SHP77 treated with DMSO at 0.1 percent for 48 hours (cell line): ENCODE measurements at places on chromosomes 16 and 17.

GRCh38 chr16:11390573-11391495 lies 45.6 kb downstream of the RMI2 start:
- no peak for DNase-seq

- no peak for DNase-seq
These were observed 49.2 kb upstream of the ITGA2B start for GRCh38 chr17:44438636-44439035.

DNA sequence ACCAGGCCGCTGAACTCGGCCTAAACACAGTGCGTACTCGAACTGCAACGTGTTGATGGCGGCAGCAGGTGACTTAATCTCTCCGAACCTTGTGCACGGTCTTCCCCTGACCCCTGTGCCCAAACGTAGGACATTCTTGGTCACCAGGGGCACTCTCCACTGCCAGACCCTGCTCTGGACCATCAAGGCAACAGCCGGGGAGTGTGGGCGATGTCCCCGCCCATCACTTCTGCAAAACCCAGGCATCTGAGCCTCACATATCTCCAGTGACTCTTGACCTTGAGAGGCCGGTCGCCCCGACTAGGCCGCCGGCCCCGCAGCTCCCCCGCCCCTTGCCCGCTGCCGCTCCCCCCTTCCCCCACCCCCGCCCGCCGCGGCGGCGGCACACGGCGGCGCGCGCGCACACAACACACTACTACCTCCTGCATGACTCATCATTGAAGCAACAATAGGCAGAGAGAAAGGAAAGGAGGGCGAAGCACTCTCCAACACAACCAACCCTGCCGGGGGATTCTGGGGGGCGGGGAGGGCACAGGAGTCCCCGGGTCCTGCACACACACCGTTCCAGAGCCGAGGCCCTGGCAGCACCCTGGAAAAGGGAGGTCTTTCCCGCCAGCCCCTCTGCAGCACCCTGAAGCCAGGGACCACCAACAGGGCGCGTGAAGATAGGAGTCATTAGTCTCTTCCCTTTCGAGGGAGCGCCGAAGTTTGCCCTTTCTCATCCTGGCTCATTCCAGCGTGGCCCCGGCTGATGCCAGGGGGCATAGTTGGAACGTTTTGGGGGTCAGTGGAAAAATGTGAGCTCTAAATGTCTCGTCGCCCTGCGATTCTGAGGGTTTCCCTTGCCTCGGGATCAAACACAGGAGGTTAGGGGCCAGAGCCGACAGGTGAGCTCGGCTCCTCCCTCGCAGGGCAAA lies 1.9 kb downstream of the MNT start:
- DNase-seq: peak; percentile 44

- no peak for DNase-seq
These were observed 50.6 kb downstream of the PLD6 start for GRCh38 chr17:17155568-17155967.

DNA sequence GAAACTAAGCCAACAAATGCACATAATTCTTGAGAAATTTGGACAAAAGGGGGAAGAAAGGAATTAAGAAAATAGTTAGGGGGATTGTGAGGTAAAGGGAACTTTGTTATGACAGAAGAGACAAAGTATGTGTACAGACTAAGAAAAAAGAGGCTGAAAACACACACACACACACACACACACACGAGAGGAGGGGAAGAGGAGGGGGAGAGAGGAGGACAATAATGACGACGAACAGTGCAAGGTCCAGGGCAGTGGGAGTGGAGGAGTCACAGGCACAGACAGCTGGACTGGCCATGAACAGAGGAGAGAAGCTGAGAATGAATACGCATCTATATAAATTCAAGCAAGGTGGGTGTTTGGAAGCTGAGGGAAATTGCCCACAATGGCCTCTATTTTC lies 44.6 kb downstream of the MARVELD3 start:
- DNase-seq: no peak

DNA sequence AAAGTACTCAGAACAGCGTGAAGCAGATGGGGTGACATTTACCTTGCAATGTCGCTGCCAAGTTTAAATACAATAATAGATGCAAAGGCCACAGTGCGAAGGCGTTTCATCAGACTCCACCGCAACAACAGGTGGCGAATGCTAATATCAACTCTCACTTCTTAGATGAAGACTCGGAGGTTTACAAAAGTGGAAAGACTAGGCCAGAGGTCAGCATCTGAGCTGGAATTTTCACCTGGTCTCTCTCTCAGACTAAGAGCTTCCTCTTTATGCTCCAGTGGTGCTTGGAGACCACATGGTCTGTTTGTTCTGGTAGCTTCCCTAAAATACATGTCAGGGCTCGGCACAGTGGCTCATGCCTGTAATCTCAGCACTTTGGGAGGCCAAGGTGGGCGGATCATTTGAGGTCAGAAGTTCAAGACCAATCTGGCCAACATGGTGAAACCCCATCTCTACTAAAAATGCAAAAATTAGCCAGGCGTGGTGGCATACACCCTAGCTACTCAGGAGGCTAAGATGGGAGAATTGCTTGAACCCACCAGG lies 169.1 kb downstream of the XYLT1 start:
- no peak for DNase-seq

DNA sequence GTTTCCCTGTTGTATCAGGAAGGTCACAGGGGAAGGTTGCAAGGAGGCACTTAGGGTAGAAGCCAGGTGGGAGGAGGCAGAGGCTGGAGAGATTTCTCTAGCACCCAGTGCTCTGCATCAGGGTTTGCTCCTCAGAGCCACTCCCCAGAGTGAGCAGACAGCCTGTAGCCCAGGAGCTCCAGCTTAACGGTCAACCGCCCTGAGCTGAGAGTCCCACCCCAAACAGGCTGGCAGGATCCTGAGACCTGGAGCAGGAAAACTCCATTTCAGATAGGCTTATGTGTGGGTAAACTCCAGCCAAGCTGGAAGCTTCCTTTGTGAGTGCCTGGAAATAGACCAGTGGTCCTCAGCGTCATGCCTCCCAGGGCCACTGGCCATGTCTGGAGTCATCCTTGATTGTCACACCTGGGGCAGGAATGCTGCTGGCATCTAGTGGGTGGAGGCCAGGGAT lies 37.9 kb downstream of the MPRIP start:
- DNase-seq: no peak

- peak; percentile 43 for DNase-seq
These were observed 11.9 kb downstream of the MT4 start for GRCh38 chr16:56576585-56577299.

DNA sequence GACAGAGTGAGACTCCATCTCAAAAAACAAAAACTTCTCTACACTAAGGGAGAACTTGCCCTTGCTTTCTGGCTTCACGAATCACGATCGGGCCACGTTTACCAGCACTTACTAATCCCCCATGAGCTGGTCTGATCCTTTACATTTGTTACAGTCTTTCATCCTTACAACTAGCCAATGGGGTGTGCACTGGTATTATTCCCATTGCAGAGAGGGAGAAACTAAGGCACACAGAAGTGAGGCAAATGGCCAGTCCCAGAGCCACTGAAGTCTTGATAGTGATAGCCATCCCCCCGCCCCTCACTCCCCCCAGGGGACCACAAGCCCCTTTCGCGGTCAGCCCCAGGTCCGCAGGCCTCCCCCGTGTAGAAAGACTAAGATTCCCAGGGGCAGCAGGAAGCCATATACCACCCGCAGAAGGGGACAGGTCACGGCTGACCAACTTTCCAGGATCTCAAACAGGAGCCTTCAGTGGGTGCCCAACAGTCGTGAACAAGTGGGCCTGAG lies 868 bp downstream of the NATD1 start:
- no peak for DNase-seq

- no peak for DNase-seq
These were observed 31.4 kb downstream of the B9D1 start for GRCh38 chr17:19331134-19331533.

DNA sequence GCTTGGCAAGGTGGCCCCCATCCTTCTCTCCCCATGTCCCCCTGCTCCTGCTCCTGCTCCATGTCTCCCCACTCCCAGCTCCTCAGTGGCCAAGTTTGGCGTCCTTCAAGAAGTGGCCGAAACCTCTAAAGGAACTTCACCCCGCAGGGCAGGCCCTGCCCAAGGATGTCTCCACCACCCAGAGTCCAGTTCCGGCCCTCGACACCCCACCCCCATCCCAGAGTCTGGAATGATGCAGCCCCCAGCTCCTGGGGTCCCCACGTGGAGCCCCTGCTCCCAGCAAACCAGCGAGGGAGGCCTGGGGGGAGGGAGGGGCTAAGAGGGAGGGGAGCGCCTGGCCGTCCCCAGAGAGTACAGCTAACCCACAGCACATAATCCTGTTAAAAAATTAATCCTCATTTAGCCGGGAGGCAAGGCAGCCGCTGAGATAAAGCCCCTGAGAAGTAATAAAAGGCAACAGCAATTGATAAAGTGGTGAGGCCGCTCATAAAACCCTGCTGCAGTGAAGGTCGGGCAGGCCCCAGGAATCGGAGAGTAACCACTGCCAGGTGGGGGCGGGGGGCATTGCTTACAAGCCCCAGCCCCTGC lies 9.9 kb upstream of the ENPP7 start:
- DNase-seq: no peak

DNA sequence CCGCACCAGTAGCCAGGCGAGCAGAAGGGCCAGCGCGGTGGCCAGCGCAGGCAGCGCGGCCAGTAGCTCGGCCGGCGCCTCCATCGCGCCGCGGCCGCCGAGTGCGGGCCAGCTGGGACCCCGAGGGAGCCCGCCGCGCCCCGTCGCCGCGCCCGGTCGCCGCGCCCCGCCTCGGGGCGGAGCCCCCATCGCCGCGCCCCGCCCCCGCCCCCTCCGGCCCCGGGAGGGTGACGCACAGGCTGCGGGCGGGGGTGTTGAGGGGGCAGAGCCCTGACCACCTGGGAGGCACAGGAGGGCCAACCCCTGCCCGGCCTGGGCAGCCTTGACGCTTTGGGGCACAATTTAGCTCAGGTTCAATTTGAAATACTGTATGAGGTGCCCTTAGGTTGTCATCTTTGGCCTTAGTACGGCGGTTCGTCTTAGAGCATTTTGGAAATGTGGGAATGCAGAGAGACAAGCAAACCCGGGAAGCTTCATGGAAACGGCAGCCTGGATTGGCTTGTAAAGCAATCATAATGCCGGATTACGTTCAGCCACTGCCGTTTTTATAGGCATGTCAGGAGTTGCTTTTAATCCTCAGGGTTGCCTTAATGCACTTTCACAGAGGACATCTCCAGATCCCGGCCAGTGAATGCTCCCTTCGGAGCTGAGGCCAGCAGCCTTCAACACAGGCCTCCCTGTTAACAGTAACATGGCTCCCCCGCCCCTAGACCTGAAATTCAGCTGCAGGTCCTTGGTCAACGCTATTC lies at the start of gene MXRA7:
TSS of gene MXRA7 (minus strand) at position 103 of the 749 bp plus-strand sequence. CDS start at position 84, 19 bp downstream.
- DNase-seq: no peak

- no peak for DNase-seq
These were observed 289.0 kb downstream of the CEP112 start for GRCh38 chr17:65902831-65903522.

DNA sequence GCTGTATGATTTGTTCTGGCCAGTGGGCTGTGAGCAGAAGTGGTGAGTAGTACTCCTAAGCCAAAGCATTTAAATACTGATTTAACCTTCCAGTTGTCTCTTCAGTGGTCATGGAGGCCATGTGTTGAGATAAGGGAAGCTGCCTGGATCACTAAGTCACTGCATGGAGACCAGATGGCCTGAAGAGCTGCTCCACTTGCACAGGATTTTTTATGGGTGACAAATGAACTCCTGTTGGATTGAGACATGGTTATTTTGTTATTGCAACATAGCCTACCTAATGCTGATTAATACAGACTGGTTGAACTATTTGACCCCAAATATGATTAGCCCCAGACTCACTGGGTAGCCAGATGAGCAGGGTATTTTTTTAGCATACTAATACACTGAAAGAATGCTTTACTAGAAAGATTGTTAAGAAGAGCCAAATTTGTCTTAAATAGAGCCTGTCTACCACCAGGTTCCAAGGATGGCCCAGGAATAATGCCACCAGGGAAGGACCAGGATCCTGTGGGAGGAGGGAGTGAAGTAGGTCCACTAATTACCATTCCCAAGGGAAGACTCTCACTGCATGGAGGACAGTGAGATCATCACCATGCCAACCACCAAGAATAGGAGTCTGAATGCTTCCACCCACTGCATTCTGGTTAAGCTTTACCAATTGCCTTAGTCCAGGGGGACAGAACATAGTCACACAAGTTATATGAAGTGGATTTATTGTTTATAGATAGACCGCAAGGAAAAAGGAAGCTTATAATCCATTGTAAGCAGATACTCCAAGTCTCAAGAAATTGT lies 187.4 kb upstream of the IRX6 start:
- no peak for DNase-seq

DNA sequence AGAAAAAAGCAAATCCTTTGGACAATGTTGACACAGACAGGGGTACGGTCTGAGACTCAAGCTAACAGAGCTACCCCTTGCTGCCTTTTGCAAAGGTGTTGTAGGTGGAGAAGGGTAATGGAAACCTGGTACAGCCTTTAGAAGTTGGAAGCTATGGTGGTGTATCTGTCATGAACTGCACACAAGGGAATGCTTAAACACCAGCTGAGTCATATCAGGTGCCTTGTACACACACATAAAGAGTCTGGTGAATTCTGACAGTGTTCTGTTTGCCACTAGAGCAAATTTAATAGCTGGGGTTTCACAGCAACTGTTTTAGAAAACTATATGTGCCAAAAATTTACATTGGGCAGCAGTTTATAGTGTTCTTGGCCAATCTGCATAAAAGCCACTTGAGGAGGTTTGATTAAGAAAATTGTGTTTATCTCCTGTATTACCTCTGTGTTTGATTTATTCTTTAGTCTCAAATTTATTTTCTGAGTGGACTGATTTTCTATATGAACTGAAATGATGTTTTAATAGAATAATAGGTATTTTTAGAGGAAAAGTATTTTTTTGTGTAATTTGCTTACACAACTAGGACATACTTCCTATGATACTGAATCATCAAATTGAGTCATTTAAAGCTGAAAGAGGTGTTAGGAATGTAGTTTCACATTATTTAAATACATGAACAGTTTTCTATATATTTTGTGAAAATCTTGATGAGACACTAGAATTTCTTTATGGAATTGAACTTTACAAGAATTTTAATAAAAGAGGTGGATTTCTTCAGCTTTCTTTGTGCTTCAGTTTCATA lies 136.9 kb downstream of the MAP2K6 start:
- no peak for DNase-seq

GRCh38 chr16:57764341-57765159 lies 29.0 kb downstream of the KATNB1 start:
- DNase-seq: no peak

- no peak for DNase-seq
These were observed 110.4 kb downstream of the VAT1L start for GRCh38 chr16:77898671-77899211.
